ENCODE measurements at places on chromosomes 2 and 18.

- DNase-seq: no peak
Observed at GRCh38 chr18:26397019-26397418, 151.3 kb downstream of the KCTD1 start.

- no peak for DNase-seq
Observed at GRCh38 chr18:78679031-78679430, 300.6 kb upstream of the SALL3 start.

GRCh38 chr2:149860276-149860921 is 272.8 kb upstream of the MMADHC start:
- DNase-seq: no peak

DNA sequence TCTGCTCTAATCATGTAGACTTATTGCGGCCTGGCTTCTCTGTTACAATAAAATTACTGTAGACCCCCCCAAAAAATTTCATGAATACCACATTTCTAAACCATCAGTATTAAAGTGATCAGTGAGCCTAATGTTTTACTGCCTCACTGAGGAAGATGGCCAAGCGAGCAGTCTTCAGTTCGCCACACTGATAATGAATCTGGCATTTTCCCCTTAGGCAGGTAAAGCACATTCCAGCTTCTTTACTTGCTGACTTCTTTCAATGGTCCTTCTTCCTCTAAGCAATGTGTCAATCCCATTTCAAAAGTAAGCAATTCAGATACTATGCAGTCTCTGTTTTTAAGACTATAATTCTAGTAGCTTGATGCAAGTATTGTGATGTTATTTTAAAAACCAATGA is 137.6 kb downstream of the LAMA1 start:
- DNase-seq: no peak

- DNase-seq: no peak
Observed at GRCh38 chr2:206045251-206045650, 40.7 kb downstream of the INO80D start.

GRCh38 chr2:68925295-68925896 is 27.3 kb downstream of the GKN2 start:
- peak; percentile 19 for DNase-seq

- DNase-seq: no peak
Observed at GRCh38 chr2:45979065-45979464, 318.1 kb upstream of the EPAS1 start.

DNA sequence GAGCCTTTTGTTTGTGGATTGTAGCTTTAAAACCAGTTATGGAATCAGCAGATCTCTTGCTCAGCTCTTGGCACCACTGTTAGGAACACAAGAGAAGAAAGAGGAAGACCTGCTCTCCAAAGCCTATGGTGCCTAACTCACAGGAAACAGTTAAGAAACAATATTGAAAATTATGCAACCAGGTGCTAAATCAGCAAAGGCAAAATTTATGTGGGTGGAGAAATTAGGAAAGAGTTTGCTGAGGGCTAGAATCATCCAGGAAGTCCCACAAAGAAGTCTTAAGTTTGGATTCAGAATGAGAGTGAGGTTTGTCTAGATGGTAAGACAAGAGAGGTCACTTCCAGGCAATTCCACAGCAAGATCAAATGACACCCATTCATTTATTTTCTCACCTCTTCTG is 49.4 kb downstream of the AOX1 start:
- DNase-seq: no peak

DNA sequence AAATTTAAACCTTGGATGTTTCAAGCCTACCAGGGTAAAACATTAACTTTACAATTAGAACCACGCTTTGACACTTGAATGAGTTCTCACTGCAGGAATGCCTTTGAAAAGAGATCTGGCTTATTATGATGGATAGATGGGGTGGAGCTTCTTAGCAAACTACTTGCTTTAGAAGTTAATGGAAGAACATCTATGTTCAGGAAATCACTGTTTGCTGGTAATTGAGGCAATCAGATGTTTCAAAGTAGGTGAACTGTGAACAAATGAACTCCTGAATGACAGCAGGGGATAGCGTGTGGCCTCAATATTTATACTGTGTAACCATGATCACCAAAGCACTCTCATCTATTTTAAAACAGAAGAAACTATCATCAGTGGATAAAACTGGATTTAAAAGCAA is 383.6 kb downstream of the PIK3C3 start:
- DNase-seq: no peak
